CD8-positive, alpha-beta memory T cell (primary cell): ENCODE measurements at places on chromosomes 2 and 18. TPM values are rescaled to one million over a fixed set of nuclear protein-coding genes. Genes with fewer than 3 reads are reported as not detected.

GRCh38 chr2:237205043-237205541 lies 119.4 kb downstream of the COPS8 start:
- no peak for DNase-seq

The SCN3A gene
- not detected for total RNA-seq

GRCh38 chr2:206056286-206056685 lies 29.7 kb downstream of the INO80D start:
- no peak for DNase-seq

GRCh38 chr2:10934979-10935350 lies 23.2 kb downstream of the KCNF1 start:
- no peak for DNase-seq

GRCh38 chr2:121030523-121030922 lies 254.5 kb downstream of the TFCP2L1 start:
- DNase-seq: no peak

- no peak for DNase-seq
These were observed 43.8 kb downstream of the SH2D6 start for GRCh38 chr2:85462322-85462721.
